Head of caudate nucleus (tissue), 42 donors: ENCODE measurements at places on chromosomes 5 and 9.

DNA sequence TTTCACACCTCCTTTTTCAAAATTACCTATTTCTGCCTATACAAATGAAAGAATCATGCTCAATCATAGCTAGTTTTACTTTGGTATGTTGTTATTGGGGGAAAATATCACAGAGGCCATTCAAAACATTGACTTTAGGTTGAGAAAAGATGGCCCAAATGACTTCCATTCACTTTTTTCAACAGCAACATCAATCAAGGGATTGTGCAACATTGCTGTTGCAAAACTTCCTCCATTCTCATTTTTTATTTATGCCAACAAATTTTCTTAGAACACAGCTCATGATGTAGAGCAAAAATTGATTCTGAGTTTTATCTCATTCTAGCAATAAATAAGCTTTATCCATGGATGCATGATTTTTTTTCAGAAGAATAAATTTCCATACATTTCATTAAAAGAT, 93.6 kb upstream of the RORB start:
- no peak for DNase-seq

GRCh38 chr9:16031971-16032370, 479.1 kb downstream of the CCDC171 start:
- DNase-seq: no peak

DNA sequence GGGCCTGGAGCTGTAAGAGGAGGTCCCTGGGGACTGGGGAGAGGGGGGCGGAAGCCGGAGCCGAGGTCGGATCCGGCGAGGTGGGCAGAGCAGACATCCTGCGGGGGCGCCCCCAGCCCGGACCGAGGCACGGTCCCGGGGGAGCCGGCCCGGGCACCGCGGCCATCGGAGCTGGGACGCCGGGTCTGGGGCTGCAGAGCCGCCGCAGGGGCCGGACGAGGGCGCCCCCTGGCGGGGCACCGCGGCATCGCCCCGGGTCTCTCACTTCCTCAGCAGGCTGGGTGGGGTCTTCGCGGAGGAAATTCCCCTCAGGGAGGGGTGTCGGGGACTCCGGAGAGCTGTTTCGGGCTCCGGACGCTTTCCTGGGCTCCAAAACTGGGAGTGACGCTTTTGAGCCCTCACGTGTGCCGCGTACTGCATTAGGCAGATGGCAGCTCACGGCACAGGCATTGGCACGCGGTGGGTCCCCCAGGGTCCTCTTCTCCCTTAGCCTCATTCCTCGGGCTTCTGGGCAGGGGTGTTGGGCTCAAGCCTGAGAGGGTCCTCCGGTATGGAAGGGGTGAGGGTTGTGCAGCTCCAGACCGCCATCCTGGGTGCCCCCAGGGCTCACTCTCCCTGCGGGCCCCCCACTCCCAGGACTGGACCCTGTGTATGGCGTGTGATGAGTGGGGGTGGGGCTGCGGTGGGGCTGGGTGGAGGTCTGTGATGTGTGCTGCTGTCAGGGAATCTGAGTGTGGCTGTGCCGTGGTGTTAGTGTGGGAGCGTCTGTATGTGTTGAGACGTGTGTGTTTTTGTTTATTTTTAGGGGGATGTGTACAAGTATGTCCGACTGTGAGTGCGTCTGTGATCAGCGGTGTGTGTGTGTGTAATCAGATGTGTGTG, 29.6 kb downstream of the LHX2 start:
- DNase-seq: no peak

GRCh38 chr9:93264338-93265125, 80.6 kb downstream of the WNK2 start:
- no peak for DNase-seq

- DNase-seq: no peak
Measured at GRCh38 chr5:57002959-57003485, 51.1 kb upstream of the MIER3 start.

GRCh38 chr5:7941692-7942091, 72.7 kb downstream of the MTRR start:
- DNase-seq: no peak

- no peak for DNase-seq
Measured at GRCh38 chr9:131971482-131972074, 108.1 kb downstream of the MED27 start.

- DNase-seq: no peak
Measured at GRCh38 chr5:64301566-64301965, 135.9 kb downstream of the RNF180 start.

- peak; percentile 66 for DNase-seq
Measured at GRCh38 chr9:17135295-17136160, 688 bp downstream of the CNTLN start.

DNA sequence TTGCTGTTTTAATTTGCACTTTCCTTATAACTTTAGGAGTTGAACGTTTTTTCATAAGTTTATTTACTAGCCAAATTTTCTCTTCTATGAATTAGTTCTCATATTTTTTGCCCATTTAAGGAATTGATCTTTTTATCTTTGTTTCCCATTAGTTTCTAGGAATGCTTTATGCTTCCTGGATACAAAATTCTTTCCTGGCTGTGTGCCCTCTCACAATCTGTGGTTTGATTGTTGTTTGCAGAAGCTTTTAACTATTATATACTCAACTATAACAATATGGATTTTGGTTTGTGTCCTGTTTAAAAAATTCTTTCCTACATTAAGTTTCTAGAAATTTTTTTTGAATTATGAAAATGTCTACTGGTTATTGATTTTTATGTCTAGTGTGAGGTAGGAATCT, 206.3 kb downstream of the CSNK1G3 start:
- DNase-seq: no peak

- DNase-seq: no peak
Measured at GRCh38 chr9:122145592-122145863, 14.1 kb downstream of the NDUFA8 start.

DNA sequence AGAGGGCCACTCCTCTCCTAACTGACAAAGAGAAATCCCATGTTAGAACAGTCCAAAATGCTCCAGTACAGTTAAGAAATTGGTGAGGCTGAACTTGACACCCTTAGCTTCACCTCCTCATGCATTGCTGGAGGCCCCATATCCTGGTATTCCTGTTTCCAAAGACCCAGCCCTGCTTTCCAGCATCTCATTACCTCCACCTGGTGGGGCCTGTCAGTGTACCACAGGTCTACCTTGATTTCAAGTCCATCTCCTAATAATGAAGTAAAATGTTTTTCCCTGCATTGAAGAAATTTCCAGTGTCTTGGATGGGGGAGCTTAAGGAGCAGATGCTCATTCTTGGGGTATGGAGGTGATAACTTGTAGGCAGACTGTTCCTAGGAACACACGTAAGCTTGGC, 70.6 kb upstream of the S1PR3 start:
- DNase-seq: no peak

- DNase-seq: no peak
Measured at GRCh38 chr9:101354143-101354764, 30.6 kb downstream of the BAAT start.

DNA sequence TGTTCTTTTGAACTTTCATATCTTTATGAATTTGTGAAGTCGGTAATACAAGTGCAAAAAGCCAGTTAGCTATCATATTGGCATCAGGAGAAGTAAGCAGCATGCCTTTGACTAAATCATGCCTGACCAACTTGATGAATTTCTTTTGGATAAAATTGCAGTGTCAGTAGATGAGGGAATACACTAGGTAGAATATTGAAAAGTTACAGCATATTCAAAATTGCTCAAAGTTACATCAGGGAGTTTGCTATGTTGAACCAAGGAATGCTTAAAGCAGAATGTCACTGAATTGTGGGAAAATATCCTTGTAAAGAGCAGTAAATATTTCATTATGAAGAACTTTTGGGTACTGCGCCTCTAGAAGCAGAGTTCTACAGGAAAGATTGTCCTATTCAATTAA, 87.1 kb upstream of the TLX3 start:
- DNase-seq: no peak
